Stimulated activated CD4-positive, alpha-beta T cell treated with anti-CD3 and anti-CD28 coated beads, Interleukin-15, amount 100 ng/mL, for 24 hours (primary cell): ENCODE measurements at places on chromosomes 16 and 17.

- DNase-seq = no peak
These were observed 130.8 kb upstream of the RCVRN start for GRCh38 chr17:10035885-10036284.

- no peak for DNase-seq
These were observed 17.4 kb upstream of the ZNHIT3 start for GRCh38 chr17:36468903-36469635.

DNA sequence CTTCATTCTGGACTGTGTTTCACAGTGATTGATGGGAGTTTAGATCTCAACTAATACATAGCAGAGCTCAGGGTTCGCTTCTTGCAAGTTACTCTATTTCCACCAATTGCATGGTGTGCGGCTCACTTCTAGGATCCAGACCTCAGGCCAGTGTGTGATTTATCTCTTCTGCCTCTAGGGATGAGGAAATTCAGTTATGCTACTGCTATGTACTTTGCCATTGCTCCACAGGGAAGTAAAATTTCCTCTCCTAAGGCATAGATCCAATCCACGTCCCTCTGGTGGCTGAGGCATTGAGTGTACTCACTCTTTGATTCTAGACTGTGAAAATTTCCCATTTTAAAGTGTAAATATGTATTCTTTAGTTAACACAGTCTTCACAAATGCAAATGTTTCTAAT, 214.1 kb downstream of the HS3ST3B1 start:
- no peak for DNase-seq

- DNase-seq = no peak
These were observed 21.6 kb upstream of the CDH1 start for GRCh38 chr16:68715471-68715870.

GRCh38 chr17:55563363-55563762, 52.1 kb upstream of the SMIM36 start:
- no peak for DNase-seq

DNA sequence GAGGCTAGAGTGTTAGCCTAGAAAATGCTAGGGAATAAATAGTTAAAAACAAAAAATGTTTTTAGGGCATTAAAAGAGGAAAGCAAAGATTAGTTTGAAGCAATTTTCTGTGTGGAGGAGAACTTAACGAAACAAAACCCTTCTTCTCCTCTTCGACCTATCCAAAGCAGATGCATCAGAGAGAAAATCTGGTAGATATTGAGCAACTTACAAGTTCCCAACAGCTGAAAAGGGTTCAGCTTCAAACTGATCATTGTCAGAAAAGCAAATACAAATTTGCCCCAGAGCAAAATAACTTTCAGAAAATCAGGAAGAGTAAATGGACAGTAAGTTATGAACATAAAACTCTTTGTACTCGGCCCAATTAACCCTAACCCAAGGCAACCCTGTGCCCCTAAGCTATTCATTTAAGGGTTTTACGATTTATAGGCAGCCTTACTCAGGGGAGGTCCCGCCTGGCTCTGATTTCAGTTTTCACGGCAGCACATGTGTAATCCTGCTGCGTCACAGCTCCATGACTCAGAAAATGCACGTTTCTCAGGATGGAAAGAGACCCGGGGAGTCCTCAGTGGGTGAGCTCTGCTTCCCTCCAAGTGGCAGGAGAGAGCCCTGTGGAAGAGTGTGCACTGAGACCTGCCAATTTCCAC, 405.7 kb upstream of the SALL1 start:
- DNase-seq = no peak

GRCh38 chr16:80023865-80024264, 423.3 kb upstream of the MAF start:
- DNase-seq = no peak

GRCh38 chr16:10557750-10558149, 22.6 kb downstream of the EMP2 start:
- peak; percentile 11 for DNase-seq

DNA sequence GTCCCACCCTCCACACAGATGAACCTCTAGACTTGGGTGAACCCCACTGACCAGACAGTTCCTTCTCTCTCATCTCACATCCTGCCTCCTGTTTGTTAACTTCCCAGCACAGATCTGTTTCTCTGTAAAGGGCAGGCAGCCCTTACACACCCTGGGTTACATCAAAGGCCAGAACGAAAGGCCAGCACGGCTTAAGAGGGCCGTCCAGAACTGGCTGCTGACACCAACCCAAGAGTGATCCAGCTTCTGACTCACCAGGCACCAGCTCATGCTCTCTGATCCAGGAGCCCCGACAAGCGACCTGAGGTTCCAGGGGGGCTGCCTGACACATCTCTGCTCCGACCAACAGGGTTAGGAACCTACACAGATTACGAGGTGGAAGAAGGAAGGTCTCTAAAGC, 86.9 kb downstream of the MRM3 start:
- DNase-seq = no peak

GRCh38 chr16:65917466-65917865, 449.0 kb upstream of the CDH5 start:
- DNase-seq = no peak

DNA sequence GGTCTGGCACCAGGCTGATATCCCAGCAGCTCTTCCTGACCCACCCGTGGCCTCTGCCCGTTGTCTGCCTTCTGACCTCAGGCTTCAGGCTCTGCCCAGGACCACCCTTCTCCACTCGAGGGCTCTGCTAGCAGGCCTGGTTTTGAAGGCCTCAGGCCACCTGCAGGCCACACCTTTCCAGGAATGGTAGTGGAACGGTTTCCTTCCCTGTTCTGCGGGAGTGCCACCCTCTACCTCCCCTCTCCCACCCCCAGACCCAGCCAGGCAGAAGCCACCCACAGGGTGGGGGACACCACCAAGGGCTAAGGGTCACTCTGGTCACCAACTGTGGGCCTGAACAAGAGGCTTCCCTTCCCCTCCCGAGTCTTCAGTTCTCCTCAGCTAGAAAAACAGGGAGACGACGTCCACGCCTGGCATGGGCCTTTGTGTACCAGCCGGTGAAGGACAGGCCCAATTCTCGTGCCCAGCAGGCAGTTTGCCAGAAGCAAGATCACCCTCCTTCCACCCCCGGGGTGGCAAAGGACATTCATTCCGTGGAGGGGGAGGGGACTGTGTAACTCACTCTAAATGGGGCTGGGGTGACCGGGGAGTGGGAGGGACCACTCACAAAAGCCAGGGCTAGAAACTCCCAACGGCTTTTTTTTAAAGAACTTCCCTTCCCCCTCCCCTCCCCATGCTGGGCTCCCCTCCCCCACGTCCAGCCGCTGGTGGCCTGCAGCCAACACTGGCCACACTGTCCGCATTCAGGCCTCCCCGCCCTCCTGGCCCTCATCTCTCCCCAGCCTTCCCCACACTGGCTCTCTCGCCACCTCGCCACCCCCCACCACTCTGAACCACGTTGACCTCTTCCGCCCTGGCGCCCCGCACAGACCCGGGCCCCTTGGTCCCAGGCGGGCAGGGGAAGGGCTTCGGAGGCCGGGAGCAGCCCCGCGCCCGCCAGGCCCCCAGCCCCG, 7.7 kb downstream of the CBX4 start:
- DNase-seq = no peak

- DNase-seq = peak; percentile 40
These were observed at the start of gene OTOA for GRCh38 chr16:21663889-21664647. Gene OTOA, plus strand, starts transcription at chr16:21663968. Its CDS starts 14,547 bp downstream, at chr16:21678515.

GRCh38 chr17:9922012-9922848, 17.2 kb upstream of the RCVRN start:
- no peak for DNase-seq

DNA sequence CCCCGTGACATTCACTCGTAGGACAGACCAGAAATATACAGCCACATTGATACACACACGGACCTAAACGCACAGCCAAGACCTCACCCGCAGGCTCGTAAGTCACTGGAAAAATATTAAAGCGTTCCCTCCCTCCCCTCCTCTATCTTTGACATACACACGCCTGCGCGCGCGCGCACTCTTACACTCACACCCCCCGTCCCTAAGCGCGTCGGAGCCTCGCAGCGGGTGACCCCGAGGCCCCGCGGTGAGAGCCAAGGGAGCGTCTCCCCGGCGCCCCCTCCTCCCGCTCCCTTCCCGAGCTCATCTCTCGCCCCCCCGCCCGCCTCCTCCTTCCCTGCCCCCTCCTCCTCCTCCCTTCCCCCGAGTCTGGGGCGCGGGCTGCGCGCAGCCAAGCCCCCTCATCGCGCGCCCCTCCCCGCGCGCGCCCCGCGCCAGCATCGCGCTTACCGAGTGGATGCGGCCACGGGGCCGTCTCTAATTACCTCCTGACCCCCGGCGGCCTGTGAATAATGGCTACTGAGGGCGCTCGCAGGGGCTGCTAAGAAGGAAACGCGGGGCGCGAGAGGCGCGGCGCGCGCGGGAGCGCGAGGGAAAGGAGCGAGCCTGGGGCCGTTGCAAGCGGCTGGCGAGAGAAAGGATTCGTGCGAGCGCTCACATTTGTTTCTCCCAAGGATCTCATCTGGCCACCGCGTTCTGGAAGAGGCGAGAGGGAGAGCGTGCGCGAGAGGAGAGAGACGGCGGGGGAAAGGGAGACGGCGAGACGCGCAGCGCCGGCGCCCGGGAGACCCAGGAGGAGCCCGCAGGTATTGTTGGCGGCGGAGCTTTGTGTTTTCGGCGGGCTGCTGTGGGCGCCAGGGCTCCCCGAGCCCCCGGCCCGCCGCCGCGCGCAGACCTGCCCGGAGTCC, 42.4 kb downstream of the RAI1 start:
- peak; percentile 47 for DNase-seq

DNA sequence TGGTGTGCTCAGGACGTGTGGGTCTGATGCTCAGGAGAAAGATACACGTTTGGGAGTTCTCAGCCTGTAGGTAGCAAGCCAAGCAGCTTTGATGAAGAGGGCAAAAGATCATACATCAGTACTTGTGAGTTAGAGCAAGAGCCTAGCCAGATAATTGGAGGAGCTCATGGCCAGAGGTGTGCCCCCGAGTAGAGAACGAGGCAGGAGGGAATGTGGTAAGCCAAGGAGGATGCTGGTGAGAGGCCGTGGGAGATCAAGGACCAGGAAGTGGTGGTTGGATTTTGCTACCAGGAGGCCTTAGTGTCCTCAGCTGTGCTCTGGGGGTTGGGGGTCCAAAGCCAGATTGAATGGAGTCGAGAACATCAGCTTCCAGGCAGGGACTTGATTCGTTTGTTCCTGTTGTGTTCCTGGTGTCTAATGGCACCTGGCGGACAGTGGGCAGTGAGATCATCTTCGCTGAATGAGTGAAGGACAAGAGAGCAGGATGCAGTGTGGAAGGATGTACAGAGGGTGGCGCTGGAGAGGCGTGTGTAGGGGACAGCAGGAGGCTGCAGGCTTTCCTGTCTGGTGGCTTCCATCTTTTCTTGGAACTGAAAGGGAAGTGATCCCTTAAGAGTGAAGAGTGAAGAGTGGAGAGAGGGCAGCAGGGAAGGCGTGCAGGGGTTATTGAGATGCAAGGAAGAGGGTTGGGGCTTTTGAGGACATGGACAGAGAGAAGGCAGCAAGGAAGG, 11.6 kb downstream of the FBXL19 start:
- DNase-seq = peak; percentile 46

DNA sequence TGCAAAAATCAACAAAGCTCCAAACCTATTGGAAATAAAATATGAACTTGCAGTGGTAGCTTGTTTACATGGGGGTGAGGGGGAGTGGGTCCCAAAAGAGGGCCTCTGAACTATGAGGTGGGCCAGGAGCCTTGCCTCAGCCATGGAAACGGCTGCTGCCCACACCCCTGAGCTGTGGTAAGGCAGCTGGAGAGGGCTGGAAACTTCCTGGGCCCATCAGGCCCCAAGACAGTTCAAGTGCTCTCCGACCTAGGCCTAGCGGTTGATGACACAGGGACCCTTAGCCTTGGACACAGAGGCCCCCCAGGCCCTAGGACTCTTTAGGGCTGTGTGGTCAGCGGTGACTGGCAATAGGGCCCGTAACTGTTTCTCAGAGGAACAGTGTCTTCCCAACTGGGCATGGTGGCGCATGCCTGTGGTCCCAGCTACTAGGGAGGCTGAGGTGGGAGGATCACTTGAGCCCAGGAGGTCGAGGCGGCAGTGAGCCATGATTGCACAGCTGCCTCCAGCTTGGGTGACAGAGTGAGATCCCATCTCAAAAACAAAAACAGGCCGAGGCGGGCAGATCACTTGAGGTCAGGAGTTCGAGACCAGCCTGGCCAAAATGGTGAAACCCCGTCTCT, 18.3 kb downstream of the UNC13D start:
- DNase-seq = no peak

DNA sequence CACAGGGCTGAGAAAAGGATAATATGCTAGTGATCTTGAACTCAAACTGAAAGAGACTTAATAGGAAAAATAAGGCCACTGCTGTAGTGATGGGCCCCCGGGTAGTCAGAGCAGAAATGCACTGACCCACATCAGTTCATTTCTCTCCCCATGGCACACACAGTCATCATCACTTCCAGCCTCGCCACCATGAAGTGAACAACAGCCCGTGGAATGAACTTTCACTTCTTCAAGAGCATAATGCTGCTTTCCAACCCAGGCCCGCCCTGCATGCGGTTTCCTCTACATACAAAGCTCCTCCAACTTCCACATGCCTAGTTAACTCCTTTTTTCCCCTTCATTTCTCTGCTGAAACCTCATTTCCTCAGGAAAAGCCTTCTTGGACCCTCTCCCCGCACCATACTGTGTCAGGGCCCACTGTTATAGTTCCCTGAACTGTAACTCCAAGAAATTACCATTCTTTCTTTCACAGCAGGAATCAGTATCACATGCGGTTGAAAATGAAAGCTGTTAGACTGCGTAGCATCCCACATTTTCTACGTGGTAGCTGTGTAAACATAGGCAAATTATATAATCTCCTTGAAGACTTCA, 65.8 kb upstream of the SMIM36 start:
- DNase-seq = peak; percentile 69

GRCh38 chr17:57674894-57675293, 70.2 kb downstream of the CCDC182 start:
- DNase-seq = no peak

DNA sequence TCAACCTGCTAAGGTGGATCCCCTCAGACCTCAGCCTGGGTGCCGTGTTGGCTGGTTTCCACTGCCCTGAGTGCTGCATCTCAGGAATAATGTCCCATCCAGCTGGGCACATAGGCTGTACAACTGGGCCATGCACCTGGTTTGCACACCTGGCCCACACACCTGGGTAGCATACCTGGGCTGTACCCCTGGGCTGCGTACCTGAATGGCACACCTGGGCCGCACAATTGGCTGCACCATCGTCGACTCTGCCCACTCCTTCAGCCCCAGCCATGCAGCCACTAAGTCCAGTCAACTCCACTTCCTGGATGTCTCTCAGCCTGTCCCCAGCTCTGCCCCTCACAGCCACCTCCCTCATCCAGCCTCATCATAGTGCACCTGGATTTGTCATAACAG, 7.9 kb downstream of the SLC5A10 start:
- no peak for DNase-seq

DNA sequence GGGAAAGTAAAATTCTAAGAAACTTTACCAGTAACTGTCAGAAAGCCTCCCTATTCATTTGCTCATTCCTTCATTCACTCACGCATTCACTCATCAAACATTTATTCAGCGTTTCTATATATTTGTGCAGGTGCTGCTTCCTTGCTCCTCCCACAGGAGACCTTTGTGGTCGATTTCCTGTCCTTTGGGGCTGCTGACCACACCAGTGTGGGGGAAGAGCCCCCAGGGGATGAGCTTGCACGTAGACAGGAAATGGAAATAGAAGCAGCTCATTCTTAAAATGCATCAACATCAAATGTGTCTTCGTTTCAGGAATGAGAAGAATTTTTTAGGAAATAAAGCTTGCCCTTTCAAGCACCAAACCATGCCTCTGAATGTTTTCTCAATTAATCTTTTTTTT, 9.6 kb downstream of the PIK3R6 start:
- peak; percentile 51 for DNase-seq
